Left lobe of liver (tissue), 2 donors: ENCODE measurements at places on chromosomes 16 and 17.

DNA sequence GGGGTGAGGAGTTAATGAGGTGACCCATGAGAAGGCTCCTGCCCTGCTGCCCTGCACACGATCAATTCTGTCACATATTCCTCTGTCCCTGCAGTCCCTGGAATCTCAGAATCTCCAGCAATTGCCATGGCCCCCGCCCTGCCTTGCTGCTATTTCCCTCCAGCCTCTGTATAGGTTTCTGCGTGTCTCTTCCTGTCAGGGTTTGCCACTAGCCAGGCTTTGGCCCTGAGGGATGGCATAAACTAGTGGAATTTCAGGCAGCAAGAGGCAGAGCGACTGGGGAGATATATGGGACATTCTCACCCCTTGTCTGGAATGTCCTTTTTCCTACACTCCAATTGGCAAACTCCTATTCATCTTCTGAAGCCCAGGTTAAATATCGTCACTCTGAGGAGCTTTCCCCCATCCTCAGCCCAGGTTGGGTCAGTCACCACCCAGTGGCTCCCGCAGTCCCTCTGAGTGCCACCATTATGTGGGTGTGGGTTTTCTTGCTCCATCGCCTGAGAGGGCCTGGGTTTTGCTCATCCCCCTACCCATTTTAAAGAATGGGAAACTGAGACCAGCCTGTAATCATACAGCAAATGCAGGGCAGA is 15.5 kb upstream of the NATD1 start:
- no peak for DNase-seq

DNA sequence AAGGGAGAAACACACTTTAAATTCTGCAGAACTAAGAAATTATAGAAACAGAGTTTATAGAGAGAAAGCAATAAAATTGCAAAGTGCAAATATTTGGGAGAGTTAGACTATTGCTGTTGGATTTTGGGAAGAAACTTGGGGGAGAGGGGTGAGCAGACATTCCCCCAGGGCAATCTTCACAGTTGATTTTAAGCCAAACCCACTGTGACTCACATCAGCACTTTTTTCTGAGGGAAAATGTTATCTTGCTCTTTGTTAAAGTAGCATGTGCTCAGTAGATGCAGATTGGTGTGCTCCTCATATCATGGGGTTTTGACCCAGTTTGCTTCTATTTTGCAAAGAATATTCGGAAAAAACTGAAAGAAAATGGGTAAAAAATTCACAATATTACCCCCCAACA is 367.6 kb downstream of the CDH11 start:
- no peak for DNase-seq

DNA sequence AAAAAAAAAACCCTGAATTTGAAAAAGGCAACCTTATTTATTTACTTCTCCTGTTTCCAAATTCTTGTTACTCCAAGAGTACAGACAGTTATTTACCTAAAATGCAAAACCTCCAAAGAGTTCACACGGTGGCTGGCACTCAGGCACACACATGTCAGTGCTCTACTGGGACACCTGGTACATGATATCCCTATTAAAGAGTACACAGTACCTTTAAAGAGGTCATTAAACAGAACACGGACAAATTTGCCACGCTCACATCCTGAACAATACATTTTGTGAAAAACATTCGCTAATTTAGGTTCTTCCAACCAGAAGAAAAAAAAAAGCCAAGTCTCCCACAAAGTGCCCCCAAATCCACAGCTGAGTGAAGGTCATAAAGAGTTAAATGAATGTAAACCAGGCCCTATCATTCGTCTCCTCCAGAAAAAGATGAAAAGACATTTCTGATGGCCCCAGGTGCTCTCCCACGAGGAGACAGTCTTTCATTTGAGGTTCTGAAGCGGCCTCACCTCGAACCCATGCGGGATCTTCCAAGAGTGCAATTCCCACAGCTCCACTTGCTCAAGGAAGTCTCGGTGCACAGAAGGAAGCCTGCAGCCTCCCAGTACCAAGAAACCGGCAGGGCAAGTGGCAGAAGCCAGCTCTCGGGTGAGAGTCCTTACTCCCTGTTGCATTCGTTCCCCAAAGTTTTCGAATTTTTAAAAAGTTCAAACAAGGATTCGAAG is 993 bp downstream of the ERN1 start:
- DNase-seq, result no peak

- no peak for DNase-seq
These were observed 169.9 kb downstream of the MSI2 start for GRCh38 chr17:57425903-57426880.

DNA sequence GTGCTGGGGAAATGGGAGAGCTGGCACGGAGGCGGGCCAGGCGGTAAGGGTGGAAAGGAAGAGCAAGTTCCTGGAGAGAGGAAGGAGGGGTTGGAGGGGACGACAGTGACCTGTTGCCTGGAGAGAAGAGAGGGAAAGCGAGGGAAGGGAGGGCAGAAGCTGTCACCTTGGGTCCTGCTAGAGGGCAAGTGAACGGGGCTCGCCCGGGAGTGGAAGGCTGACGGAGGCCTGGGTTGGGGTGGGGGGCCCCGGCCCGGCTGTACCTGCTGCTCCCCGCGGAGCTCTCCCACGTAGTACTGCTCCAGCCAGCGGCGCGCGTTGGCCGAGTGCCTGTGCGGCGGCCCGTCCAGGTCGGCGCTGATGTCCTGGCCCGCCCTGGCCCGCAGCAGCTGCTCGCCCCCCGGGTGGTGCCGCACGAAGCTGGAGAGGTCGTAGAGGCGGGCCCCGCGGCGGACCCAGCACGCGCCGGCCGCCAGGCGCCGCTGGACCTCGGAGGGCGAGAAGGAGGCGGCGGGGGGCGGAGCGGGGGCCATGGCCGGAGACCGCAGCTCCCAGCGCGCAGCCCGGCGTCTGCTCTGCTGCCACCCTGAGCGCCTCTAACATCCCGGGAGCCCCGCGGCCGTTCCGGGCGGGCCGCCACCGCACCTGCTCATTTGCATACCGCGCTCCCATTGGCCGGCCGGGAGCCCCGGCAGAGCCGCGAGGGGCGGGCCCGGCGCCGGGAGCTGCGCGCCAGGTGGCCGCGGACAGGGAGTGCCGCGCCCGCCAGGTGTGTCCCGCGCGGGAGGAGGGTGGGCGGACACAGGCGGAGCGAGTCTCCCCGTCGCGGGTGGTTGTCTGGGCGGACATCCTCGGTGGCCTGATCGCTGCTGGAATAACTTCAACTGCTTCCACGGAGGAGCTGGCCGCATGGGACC is at the start of gene FA2H:
Gene FA2H (minus strand): TSS at position 598 of the 917 bp plus-strand sequence. CDS start 65 bp downstream, at position 533.
- peak; percentile 83 for DNase-seq

DNA sequence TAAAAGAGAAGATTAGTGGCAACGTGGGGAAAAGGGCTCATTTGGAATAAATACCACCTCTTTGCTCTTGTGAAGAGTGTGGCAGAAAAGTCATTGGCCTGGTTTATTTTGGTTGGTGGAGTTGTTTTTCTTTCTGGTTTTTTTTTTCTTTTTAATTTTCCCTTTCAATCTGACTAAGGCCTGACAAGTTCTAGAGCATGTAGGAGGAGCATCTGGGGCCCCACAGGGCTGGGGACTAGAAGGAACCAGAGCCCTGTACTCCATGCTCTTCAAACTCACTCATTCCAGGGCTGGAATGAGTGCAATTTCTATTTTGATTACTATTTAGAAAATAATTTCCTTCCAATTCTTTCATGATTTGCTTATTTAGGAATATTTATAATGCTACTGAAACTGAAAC is 13.3 kb downstream of the IRX5 start:
- DNase-seq, result no peak

DNA sequence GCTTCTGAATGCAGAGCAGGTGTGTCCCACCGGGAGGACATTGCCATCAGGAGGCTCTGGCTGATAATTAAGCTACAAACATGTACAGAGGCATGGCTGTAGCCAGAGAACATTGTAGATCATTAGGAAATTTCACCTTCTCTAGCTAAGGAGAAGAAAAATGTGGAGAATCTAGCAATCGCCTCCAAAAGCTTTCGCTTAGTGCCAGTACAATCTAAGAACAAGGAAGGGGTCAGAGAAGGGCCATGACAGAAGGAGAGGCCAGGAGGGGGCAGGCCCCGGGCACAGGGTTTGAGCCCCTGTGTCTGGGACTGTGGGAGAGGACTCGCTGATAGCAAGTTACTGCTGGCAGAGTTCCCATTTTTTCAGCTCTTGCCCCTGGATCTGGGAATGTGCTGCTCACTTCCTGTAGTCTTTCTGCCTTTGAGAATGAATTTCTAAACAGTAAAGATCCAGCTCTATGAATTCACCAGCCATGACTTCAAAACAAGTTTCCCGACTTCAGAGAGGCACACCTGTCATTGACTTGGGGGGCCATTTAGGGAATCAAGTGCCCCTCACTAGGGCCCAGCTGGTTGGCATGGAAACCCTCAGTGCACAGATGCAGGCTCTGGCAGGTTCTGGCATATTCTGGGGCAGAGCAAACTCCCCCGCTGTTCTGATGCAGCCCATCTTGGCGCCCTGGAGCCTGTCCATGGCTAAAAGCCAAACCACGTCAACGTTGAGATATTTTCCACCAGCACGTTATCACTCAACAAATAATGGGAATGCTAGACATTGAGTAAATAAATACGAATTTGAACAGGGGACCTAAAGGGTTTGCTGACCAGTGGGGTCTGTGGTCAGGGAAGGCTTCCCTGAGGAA is 59.5 kb upstream of the CACNG4 start:
- DNase-seq, result no peak

GRCh38 chr16:245105-245504 is 10.5 kb downstream of the FAM234A start:
- no peak for DNase-seq

GRCh38 chr17:9802294-9802693 is 10.9 kb upstream of the DHRS7C start:
- no peak for DNase-seq

GRCh38 chr17:21508211-21508610 is 132.1 kb downstream of the KCNJ12 start:
- no peak for DNase-seq

DNA sequence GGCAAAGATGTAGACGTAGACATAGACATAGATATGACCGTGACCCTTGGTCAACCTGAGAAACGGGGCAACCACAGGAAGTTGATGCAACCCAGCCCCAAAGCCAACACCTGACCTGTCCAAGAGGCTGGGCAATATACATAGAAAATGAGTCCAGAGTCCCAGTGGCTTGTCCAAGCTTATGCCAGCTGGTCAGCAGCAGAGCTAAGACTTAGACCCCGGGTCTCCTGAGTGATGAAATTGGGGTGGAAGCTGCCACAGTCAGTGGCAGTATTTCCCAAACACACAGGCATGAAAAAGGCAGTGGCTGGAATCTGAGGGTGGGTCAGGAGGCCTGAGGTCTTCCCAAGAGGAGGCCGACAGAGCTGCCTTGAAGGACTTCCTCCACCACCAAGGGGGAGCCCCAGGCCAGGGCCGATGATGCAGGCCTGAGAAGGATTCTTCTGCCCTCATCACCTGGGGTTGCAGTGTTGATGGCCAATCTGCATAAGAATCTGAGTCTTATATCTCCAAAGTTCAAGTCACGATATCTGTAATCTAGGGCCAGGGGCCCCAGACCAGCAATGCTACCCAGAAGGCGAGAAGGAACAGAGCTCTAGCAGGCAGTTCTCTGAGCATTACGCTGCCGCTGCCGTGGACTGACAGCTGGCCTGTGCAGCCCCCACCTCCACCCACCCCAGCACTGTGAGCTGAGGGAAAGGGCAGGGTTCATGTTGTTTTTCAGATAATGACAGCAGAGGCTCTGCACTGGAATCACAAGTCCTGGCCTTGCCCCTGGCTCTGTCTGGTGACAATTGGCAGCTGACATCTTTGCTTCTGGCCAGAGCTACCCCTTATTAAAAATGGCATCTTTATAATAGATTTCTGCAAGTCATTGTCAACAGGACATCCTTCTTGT is 72.7 kb downstream of the GNAO1 start:
- DNase-seq, result peak; percentile 93
